ENCODE measurements at places on chromosomes 3 and 15.

DNA sequence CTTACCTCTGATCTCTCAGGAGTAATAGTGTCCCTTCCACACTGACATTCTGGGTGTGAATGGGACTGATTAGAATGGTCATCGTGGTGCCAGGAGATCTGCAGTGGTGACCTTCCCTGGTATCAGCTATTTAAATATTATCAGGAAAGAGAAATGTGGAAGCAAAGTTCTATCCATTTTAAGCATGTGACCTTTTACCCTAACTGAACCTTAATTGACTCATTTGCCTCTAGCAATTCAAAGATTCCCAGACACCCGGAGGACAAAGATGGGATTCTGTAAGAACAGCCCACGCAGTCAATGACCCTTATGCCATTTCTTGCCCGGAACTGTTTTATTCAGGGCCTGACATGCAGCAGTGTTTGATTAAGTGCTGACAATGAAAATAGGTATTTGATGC lies 10.3 kb downstream of the LIPC start:
- DNase-seq = no peak

DNA sequence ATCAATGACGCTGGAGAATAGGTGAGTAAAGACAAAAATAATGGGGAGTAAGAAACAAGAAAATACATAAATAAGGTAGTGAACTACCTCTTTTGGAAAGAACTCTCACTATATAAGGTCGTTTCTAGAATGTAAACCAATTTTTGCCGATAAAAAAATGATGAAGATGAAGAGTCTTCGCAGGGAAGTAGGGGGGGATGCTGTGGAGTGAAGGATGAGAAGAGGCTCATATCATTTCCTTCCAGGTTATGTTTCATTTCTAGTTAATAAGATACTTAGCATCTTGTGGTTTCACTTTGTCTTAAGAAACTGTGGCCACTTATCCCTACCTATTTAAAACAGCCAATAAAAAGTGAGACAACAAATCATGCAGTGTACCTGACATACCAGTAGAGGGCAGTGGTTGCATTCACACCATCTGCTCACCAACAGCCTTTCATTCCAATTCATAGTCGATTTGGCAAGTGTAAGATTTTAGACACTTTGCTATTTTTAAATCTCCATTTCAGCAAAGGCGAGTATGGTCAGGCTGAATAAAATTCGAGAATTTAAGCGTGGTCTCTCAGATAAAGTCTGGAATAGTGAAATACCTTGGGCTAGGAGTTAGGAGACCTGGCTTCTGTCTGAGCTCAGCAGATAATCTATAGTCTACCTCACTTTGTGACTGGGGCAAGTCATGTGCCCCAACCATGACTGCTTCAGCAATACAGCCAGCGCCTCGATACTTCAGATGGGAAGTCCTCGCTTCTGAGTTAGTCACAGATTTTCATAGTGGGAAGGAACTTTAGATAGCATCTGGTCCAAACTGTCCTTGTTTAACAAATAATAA lies 28.9 kb upstream of the ICE2 start:
- DNase-seq = no peak

DNA sequence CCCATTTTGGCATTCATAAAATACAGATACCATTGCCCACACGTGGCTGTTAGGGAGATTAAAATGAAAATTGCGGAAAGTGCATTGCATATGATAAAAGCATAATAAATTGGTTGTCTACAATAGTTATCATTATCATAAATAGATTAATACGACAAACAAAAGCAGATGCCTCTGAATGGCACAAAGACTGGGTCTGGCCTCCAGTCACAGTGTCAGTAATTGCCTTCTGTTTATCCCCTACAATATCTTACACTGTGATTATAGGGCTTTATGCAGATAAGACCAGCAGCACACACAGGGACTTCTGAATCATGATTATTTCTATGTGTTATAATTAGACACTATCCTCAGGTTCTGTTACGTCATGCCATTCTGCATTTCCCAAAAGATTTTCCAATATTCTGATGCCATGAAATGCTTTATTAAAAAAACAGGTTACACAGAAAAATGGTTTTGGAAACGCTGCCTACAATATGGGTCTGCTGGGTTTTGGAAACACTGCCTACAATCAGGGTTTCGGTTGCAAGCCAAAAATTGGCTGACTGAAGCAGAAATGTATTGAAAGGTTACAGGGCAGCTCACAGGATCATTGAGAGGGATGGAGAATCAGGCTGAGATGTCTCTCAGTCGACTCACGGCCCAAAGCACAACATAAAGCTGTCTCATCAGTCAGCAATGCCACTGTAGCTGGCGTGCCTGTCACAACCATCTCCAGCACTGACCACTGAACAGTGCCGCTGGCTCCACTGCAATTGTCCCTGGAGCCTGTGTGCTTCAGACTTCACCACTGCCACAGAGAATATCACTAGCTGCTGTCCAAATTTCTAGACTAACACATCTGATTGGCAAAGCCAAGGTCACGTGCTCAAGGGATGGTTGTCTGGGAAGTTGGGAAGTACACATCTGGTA lies 248.1 kb downstream of the ERC2 start:
- DNase-seq = peak; percentile 15

- no peak for DNase-seq
Observed at GRCh38 chr3:178313716-178314115, 222.5 kb upstream of the KCNMB2 start.

- DNase-seq = no peak
Observed at GRCh38 chr15:101092156-101092866, 159.5 kb downstream of the CHSY1 start.

Data from HS-5 (cell line).